ENCODE measurements at places on chromosomes 1 and 21.

DNA sequence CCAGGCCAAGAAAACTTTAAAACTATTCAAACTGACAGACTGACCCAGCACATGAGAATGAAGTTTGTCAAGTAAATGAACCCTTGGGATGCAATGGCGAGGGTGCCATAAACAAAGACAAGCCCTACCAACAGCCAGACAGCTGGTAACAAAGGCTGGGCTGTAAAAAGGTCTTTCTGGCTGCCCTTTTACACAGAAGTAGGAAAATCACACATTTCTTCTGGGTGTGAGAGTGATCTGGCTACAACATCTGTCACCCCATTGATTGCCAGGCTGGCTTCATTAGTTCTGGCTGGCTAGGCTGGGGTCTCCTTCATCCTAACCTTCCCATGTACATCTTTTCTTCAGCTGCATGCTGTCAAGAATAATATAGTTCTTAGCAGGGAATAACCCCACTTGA is 83.6 kb upstream of the FOXD3 start:
- DNase-seq: no peak

DNA sequence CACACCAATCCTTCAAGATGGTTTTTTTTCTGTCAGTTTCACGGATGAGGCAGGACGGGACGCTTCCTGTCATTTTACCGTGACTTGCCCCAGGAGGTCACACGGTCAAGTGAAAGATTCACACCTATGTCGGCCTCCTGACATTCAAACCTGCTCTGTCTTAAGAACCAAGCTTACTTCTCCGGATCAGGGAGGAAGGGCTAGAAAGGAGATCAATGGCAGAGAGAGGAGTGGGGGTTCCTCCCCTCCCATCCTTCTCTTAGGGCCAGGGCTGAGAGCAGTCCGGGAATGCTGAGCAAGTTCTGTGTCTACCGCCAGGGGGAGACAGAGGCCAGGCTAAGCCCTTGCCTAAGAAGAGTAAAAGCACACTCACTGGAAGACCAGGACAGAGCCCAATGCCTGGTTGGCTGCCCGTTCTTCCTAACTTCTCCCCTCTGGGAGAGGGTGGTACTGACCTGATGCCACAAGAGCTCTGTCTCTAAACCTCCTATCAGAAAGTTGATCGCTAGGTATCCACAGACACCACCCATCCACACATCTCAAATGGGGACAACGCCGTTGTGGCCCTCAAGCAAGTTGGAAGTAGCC is 1.1 kb upstream of the PPM1J start:
- peak; percentile 87 for DNase-seq

DNA sequence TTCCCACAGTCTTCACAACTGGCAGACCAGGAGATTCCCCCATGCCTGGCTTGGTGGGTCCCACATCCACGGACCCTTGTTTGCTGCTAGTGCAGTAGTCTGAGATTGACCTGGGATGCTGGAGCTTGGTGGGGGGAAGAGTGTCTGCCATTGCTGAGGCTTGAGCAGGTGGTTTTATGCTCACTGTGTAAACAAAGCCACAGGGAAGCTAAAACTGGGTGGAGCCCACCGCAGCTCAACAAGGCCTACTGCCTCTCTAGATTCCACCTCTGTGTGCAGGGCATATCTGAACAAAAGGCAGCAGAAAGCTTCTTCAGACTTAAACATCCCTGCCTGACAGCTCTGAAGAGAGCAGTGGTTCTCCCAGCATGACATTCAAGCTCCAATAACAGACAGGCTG is 177.3 kb upstream of the ETV3 start:
- DNase-seq: no peak

- no peak for DNase-seq
Observed at GRCh38 chr21:46061063-46061462, 36.8 kb upstream of the COL6A2 start.

- DNase-seq: no peak
Observed at GRCh38 chr21:35682904-35683549, 377.3 kb downstream of the SETD4 start.

- DNase-seq: no peak
Observed at GRCh38 chr1:3373175-3373574, 81.3 kb upstream of the ARHGEF16 start.

GRCh38 chr1:95451054-95451453 is 217.0 kb downstream of the RWDD3 start:
- DNase-seq: no peak

- no peak for DNase-seq
Observed at GRCh38 chr21:45384656-45385548, 20.1 kb upstream of the COL18A1 start.
